Stimulated activated CD4-positive, alpha-beta T cell treated with anti-CD3 and anti-CD28 coated beads, Interleukin-4, amount 100 ng/mL, for 48 hours (primary cell): ENCODE measurements at places on chromosomes 16 and 17.

GRCh38 chr16:30090610-30091331, 953 bp downstream of the TBX6 start:
- DNase-seq: no peak

- no peak for DNase-seq
Measured at GRCh38 chr17:41510251-41511065, 5.0 kb upstream of the KRT13 start.

DNA sequence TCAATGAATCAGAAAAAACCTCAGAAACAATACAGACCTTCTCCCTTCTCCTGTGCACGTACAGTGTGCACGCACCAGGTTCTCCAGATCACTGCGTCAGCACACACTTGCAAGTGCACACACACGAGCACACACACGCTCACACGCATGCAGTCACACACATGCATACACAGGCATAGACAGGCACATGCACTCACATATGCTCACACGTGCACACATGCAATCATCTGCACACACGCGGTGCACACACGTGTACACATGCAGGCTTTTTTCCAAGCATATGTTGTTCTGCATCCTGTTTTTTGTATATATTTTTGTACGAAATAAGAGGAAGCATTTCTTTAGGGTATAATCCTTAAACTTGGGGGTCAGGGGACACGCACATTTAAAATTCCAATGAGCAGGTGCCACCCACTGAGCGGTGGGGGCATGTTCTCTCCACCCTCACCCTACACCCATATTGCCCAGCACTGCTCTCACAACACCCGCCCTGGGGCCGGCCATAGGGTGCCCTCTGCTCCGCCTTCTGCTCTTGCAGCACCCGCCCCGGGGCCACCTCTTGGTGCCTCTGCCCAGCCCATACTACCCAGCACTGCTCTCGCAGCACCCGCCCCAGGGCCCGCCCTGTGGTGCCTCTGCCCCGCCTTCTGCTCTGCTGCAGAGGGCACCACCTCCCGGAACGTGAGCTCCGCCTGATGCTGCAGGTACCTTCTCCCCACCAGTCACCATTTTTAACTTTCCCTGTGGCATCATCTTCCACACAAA, 20.9 kb downstream of the KLHDC4 start:
- DNase-seq: no peak

GRCh38 chr16:88988980-88989811, 12.2 kb upstream of the CBFA2T3 start:
- no peak for DNase-seq

DNA sequence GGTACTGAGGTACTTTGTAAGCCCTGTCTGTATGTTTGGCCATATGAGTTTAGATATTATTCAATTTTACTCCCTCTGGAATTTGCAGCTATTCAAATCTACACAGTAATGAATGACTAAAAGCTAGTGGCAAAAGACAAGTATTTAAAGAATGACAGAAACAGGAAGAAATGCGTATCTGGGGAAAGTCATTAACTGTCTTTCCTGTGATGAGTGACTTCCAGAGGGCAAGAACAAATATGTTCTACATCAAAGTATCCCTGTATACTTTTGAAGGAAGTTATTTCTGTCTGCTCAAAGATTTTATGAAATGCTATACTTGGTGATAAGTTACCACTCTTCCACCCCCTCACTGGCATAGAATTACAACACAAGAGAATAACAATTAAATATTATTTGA, 489.3 kb upstream of the SOX9 start:
- no peak for DNase-seq

- DNase-seq: peak; percentile 61
Measured at GRCh38 chr16:28309811-28310311, 17.5 kb downstream of the SBK1 start.

GRCh38 chr16:49936791-49937190, 80.9 kb upstream of the ZNF423 start:
- DNase-seq: no peak

DNA sequence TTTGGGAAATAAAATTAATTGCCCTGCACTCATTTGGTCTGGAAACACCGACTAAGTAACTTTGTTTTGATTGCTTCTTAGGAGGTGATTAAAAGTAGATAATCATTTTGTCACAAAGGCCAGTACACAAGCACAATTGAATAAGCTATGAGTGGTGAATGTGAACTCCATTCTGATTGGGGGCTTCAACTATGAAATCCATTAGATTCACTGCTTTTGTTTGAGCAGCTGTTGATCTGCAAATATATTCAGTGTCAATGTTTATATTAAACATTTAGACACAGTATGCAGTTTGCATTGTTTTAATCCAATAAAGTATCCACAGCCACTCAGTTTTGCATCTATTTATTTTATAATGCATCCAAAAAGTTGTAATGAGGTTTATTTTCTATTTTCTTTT, 817.5 kb downstream of the CDH11 start:
- no peak for DNase-seq

DNA sequence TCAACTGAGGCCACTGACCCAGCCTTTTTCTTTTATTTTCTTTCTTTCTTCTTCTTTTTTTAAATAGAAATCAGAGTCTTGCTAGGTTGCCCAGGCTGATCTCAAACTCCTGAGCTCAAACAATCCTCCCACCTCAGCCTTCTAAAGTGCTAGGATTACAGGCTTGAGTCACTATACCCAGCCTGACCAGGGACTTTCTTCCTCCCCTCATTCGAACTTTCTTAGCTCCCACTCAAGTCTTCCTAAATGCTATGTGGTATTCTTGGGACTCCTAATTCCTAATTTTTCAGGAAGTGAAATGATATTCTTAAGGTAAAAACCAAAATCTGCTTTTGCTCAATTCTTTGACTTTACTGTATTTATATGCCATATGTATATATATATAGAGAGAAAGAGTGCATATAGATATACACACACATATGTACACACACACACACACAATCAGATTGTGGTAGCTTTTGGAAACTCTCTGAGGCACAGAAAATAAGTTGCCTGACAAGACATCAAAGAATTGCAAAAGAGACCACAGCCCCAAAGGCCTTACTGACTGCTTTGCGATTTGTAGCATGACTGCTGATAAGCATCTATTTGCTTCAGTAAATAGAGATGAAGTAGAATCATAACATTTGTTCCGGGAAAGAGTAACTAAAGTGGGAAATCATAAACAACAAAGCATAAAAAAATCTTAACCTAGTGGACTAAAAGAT, 9.5 kb upstream of the AMZ2 start:
- DNase-seq: no peak
